Hematopoietic multipotent progenitor cell treated with erythropoietin and hydrocortisone succinate and interleukin-3 and kit ligand, for 4 days (in vitro differentiated cells): ENCODE measurements at places on chromosomes 11 and 22.
A peak's percentile ranks its signal among the peaks of the same experiment; 100 is the strongest.

DNA sequence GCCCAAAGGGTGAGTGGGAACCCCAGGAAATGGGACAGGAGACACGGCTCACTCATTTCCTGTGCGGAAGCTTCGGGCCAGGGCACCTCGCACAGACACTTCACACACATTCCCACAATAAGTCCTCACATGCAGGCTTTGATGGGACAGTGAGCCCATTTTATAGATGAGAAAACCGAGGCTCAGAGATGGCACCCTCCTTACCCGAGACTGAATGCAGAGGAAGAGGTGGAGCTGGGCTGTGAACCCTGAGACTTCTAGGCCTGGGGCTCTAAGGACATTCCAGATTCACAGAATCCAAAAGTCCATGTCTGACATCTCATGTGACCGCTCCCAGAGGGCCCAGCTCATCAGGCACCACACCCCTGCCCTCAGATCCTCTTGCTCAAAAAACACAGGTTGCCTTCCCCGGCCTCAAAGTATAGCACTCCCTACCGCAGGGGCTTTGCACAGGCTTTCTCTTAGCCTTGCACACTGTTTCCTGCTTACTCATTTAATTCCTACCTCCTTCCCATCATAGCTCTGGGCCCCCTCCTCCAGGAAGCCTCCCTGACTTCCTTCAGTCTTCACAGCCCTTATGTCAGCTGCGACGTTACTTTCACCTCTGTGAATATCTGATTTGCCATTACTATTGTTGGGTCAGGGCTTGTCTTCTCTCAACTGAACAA lies 57.1 kb upstream of the TCF20 start:
- no peak for DNase-seq

- DNase-seq: no peak
Observed at GRCh38 chr11:114296605-114297372, 590 bp downstream of the NNMT start.

DNA sequence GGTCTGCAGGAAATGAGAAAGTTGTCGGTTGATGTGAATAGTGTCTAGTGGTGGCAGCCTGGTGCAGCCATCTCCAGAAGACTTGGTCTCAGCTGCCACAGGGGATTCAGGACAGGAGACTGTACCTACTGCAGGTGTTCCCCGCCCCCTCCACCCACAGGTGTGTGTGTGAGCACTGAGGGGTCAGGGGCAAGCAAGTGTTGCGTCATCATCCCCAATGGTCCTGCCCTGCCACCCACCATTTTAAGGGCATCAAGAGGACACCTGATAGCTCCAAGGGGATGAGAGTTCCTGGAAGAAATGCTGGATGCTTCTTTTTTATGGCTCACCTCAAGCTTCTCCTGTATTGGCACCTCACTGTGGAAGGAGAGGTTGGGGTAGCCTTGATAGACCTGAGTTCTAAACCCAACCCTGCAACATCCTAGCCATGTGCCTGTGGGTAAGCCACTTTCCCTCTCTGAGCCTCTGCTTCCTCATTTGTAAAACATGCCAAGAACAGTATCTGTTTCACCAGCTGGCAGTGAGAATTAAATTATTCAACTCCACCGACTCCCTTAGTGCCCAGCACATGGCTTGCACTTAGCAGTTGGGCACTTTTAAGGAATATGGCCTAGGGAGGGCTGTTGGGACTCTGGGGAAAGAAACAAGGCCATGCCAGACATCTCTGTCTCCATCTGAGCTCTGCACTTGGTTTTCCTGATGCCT lies 6.1 kb downstream of the C11orf91 start:
- DNase-seq: peak; percentile 49

DNA sequence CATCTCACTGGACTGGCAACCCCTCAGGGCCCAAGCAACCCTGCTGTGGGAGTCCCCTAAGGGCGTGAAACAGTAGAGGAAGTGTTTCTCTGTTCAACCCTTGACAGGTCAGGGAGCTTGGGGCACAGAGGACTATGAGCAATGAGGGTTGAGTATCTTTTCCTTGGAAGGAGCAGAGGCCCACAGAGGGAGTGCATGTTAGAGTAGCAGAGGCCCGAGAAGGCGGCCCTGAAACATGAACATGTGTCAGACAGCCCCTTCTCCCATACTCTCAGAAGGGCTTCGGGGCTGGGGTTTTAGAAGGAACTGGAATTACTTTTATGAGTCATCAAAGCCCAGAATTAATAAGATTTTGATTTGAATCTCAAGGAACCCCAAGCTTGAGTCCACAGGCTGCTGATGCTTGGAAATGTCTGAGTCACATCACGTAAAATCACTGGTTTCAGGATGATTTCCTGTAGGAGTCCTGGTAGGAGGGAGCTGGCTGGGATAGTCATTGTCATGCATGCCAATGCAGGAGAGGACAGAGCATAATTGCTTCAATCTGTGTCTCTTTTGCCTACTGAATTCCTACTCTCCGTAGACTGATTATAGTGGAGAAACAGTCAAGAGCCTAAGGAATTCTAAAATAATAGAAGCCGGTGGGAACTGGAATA lies 22.6 kb downstream of the C11orf71 start:
- no peak for DNase-seq

DNA sequence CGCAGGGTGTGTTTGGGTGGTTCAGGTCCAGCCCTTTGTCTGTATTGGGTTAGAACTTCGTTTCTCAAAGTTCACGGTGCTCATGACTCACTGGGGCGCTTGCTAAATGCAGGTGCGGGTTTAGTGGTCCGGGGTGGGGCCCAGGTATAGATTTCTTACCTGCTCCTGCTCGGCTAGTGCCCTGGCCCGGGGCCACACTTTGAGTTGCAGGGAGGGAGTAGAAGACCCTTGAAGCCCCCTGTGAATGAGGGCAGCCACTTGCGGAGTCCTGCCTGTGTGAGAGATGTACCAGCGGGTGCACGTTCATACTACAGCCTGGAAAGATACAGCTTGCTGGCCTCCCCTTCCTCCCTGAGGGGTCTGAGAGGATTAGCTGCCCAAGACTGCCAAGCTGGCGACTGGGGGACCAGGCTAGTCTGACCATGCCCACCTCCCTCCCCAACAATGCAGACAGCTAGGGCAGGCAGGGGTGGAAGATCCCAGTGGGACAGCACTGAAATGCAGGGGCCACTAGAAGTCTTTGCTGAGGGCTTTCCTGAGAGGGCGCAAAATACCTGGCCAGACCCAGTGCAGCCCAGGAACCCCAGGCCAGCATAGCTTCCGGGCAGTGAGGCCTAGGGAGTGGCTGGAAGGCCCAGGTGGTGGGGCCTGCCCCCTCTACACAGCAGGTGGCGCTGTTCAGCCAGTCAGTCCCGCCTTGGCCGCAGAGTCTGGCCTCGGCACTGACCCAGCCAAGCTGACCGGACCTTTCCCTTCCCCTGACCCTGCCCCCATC lies 5.1 kb upstream of the MYRF start:
- peak; percentile 66 for DNase-seq

DNA sequence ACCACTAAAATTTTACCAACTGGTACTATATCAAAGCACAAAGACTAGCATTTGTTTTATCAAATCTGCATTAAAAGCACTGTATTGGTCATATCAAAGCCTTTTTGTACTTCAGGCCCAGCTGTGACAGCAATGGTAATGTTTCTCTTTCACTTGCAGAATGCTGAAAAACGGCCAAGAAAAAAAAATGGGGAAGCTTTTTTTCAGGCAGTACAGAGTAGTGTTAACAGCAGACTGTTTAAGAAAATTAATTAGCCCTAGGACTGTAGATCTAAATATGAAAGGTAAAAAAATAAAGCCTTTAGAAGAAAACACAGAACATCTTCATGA lies 33.3 kb downstream of the DENND5A start:
- peak; percentile 81 for DNase-seq

DNA sequence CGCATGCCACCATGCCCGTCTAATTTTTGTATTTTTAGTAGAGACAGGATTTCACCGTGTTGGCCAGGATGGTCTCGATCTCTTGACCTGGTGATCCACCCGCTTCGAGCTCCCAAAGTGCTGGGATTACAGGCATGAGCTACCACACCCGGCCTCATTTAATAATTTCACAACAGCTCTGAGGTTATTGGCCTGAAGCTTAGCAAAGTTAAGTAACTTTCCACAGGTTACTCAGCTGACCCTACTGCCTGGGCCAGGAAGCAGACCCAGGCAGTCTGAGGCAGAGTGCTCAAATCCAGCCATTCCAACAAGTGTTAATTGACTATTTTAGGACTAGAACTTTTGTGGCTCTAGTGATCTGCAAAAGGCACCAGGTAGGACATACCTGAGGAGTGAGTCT lies 52.2 kb upstream of the L3MBTL2 start:
- no peak for DNase-seq

DNA sequence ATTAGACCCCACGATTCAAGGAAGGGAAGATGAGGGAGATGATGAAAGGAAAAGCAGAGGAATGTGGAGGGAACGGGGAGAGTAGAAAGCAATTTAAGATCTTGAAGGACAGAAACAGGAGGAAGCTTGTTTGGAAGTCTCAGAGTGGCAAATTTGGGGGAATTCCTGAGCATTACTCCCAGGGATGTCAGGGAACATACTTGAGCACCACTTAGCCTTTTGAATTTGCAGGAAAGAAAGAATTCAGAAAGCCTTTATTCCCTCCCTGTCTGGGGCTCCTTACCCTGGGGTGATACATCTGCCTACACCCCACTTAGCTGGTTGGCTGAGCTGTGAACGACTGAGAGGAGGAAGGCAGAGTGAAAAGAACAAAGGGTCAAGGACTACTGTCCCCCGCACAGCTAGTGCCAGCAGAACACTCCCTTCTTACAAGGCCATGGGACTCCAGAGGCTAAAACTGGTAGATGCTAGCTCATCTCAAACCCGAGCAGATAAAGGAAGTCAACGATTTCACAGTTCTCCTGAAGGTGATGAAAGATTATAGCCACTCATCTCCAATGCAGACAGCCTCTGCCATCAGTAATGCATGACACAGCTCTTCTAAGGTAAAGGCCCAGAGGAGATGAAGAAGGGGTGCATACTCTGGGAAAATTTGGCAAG lies 84.0 kb upstream of the AKIP1 start:
- DNase-seq: peak; percentile 22

DNA sequence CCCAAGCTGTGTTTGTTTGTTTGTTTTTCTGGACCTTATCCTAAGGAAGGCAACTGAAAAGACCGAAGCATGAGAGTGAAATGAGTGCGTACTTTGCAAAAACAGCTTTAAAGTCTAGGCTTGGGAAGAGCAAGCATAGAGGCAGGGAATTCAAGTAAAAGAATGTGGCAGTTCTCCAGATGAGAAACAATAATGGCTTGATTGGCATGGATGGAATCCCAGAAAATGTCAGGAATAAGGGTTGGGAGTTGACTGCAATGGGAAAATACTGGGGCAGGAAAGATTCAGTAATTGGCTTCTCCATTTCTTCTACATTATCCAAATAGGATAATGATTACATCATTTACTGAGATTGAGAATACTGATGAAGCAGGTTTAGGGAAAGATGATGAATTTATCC lies 17.5 kb downstream of the SAAL1 start:
- DNase-seq: no peak

DNA sequence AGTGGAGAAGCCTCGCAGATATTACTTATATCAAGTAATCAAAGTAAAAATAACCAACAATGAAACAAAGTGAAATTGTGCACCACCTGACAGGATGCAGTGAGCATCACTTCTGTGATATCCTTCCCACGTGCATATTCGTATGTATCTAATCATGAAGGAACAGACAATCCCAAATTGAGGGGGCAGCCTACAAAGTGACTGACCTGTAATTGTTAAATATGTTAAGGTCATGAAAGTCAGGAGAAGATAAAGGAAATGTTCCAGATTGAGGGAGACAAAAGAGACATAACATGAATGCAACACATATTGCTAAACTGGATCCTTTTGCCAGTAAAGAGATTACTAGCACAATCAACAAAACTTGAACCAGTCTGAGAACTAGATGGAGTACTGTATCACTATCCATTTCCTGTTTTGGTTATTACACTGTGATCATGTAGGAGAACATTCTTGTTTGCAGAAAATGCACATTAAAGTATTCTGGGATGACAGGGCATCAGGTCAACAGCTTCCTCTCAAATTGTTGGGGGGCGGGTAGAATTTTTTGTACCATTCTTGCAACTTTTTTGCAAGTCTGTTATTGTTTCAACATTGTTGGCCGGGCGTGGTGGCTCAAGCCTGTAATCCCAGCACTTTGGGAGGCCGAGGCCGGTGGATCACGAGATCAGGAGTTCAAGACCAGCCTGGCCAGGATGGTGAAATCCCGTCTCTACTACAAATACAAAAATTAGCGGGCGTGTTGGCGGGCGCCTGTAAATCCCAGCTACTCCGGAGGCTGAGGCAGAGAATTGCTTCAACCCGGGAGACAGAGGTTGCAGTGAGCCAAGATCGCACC lies 2.0 kb downstream of the SBF2 start:
- DNase-seq: no peak

DNA sequence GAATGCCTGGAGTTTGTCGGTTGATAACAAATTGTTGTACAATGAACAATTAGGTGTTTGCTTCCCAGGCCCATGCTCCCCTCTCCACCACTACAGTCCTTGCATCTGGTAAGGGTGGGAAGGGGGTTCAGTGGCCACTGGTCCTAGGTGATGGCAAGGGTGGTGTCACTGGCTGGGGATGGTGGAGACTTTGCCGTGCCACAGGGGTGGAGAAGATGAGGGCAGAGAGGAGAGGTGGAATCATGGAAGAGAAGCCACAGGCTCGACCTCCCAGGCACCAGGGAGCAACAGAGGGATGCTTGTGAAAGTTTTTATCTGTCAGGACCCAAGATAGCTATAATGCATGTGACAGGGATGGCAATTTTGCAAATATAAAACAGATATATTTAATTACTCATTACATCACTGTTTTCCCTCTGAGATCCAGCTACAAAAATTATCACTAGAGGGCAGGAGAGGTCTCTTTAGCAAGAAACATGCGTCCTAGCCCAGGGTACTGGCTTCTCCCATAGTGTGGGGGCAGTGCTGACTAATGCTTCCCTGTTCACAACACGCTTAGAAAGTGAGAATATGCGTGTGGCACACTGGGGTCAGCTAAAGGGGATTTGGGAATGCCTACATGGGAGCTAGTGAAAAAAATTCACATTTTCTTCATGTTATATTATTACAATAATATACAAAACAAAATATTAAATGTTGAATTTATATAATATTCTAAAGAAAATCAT lies 49.0 kb upstream of the AMPD3 start:
- DNase-seq: peak; percentile 95

DNA sequence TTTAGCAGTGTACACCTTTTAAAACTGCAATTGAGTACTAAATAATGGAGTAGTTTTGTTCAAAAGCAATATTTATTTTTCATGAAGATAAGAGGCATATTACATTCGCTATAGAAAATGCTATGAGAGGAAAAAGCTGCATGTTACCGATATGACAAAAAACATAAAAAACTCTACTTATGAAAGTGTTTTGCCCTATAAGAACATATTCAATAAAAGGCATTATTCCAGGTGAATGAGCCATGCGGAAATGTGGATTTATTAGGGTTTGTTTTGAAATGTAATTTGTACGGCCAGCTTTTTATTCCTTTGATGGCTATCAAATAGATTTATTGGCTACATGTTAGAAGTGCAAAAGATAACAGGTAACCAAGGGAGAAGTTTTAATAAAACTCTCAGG lies 129.3 kb upstream of the DDI1 start:
- DNase-seq: no peak
